ENCODE measurements at places on chromosomes 12 and 14.

DNA sequence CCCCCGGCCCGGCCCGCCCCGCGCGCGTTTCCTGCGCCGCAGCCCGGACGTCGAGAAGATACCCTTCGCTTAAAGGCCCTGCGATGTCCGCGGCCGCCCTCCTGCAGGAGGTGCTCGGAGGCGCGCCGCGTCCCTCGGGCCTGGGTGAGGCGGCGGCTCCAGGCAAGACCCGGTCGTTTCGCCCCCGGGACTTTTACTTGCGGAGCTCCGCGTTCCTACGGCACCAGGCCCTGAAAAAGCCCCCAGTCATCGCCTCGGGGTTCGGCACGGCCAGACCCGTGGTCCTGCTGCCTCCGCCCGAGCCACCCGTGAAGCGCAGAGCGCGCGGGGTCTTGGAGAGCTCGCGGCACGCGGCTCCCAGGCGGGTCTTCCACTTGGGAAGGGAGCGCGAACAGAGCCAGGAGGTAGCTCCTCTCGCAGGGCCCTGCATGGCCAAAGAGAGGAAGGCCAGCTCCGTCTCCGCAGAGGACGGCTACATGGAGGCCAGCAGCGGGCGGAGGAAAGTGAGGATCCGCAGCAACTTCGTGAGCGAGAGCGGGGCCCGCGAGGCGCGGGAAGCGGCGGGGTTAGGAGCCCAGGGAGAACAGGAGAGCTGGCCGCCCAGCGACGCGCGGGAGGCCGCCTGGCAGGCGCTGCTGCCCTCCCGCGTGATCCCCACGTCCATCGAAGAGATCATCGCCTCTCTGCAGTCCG, 26.9 kb downstream of the TTC6 start:
- DNase-seq: no peak

- DNase-seq: no peak
Observed at GRCh38 chr12:3473171-3473570, 17.8 kb upstream of the PRMT8 start.

DNA sequence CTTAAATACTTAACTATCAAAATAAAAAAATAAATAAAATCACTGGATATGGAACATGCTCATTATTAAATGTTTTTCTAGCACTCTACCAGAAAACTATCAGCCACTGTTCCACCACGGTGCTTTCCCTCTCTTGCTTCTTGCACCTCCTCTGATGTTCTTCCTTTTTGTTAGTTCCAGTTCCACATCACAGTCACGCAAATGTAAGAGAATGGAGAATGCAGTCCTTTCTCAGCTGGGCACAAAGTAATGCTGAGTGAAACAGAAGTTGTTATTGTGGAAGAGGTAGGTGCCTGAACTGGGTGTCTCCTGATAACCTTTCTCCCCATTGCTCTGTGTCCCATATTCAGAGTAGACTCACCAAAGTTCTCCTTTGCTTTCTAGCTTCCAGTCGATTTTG, 1116.9 kb upstream of the TMEM132C start:
- DNase-seq: no peak

DNA sequence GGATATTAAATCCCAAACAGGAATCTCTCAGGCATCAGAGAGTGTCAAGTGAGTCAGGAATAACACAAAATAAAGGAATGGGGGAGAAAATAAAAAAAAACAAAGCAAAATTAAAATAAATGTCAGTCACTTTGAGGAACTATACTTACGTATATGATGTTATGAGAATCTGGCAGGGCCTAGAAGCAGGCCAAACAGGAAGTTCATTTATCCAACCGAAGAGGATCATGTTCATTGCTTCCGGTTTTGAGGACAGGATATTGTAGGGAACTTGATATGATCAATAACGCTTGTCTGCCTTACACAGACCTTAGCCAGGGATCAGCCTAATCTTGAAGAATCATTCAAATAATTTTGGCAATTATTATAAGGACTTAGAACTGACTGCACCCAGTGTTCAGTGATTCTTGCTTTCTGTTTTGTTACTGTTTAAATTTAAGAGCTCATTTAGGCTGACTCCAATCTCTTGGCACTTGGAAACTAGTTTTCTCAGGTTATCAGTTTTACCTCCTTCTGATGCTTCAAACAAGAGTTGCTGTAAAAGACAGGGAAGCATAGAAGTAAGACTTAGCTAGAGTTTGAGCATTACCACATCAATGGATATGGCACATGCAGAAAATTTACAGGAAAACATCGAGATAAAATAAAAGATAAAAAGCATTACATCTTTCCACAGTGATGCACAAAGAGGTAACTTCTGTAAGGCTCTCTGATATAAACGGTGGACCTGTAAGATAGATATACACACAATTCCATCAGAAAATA, 53.4 kb downstream of the ZFC3H1 start:
- no peak for DNase-seq

GRCh38 chr14:86296173-86296572, 766.2 kb downstream of the FLRT2 start:
- no peak for DNase-seq

GRCh38 chr14:28141662-28142061, 624.9 kb upstream of the FOXG1 start:
- DNase-seq: no peak

DNA sequence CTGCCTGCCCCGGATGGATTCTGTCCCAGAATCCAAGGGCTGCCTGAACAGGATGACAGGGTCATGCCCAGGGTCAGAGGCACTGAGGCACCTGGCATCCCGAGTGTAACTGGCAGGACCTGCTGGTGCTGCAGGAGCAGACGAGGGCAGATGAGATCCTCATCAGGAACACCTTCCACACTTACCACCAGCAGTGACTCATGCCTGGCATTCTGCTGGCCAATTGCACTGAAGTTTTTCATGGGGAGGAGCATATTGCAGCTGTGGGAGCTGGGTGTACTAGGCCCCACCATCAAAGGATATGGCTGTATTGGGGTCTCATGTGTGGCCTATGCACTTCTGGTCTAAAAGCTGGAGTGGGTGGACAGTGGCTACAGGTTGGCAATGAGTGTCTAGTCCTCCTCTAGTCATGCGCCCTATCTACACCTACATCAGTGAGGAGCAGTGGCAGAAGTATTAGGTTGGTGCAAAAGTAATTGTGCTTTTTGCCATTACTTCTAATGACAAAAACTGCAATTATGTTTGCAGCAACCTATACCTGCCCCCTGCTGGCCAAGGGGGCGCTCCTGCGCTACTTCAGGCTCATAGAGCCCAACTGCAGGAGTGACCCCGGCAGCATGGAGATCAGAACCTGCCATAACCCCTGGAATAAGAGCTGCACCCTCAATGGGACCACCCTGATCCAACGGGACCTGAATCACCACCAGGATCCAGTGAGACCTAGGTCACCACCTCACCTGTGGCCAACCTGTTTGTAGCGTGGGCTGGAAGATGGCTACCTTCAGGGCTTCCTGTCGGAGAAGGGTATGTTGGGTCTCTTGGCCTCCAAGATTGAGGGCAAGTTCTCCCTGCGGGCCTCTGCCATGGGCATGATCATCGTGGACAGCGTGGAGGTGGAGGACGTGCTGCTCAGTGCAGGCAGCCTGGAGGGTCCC, 8.0 kb upstream of the C12orf42 start:
- DNase-seq: no peak

DNA sequence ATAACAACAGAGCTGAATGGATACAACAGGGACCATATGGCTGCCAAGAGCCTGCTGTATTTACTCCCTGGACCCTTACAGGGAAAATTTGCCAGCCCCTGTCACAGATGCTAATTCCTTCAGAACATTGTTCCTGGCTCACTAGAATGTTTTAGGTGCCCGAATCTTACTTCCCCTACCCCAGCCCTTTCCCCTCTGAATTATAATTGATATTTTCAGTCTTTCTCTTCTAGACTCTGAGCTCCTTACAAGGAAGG, 235.3 kb downstream of the KSR2 start:
- DNase-seq: no peak

- DNase-seq: no peak
Observed at GRCh38 chr12:4285070-4285469, 11.5 kb downstream of the CCND2 start.

DNA sequence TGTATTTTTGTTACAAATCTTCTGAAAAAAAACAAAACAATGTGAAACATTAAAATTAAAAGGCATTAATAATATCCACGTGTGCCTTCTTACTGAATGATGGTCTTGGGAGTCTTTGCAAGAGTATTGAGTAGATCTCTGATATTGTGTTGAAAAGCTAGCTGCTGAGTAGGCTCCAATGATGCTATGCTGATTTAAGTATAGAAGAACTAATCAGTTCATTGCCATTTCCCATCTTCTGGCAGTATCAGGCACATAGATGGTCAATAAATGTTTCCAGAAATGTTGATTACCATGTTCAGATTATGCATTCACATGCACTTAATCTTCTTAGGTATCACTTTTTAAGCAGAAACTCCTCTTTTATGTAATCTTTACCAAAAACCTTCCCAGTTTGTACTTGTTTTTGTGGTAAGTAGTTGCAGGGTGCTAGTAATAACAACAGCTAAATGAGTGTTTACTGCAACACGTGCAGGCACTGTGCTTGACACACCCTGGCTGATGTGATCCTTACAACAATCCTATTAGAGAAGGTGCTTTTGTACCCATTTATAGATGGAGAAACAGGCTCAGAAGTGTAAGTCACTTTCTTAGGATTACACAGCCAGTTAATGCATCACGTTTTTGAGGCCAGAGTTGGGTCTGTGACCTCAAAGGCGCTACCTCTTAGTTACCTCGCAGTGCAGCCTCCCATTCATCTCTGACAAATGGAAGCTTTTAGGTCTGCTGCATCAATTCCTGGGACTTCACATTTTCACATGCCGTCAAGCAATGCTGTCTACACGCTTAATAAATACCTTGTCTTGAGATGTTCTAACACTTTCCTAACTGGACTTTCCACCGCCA, 46.9 kb downstream of the EID3 start:
- no peak for DNase-seq

DNA sequence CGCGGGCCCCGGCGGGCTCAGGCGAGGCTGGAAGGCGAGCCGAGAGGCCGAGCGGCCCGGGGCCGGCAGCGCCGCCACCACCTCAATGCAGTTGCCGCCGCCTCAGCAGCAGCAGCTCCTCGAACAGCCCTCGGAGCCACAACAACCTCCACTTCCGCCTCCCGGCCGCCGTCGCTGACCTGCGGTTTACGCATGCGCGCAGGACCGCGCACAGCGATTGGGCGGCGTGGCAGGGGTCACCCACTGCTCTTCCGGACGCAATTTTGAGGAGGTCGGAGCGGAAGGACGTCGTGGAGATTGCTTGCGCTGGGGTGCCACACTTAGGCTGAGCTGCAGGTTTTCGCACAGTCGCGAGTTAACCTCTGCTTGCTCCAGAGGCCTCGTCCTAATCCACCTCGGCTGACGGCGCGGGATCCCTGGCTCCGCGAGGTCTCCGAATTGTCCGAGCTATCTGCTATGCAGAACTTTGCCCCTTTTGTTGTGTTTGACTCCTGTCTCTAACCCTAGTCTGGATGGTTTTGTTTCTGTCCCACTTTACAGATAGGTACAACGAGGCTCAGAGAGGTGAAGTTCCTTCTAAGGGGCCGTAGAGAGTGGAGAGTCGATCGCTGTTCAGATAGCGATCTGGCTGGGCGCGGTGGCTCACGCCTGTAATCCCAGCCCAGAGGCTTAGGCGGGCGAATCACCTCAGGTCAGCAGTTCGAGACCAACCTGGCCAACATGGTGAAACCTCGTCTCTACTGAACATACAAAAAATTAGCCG, at the start of the genes ACAD10 and BRAP:
Gene ACAD10, plus strand, starts transcription at position 243 of the 763 bp plus-strand sequence. CDS start 6,657 bp downstream, outside the sequence.
Gene BRAP, minus strand, starts transcription at position 146 of the 763 bp plus-strand sequence. CDS start 164 bp downstream, outside the sequence.
- peak; percentile 97 for DNase-seq

- DNase-seq: no peak
Observed at GRCh38 chr14:63240221-63240620, 36.0 kb downstream of the RHOJ start.

GRCh38 chr12:46437469-46437868, 64.9 kb upstream of the SLC38A2 start:
- no peak for DNase-seq

DNA sequence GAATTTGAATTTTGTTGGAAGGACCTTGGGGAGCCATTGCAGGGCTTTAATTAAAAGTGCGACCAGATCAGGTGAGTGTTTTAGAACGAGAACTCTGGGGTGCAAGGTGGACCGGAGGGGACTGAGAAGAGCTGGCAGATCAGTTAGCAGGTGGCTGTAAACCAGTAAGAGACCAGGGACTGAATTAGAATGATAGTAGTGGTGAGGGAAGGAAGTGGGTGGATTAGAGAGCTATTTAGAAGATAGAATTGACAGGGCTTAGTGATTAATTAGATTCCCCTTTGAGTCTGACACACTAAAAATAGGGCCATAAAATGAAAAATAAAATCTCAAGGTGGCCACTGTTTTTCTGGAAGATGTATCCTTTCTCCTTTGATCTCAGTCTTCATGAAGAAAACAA, 44.8 kb downstream of the PLXNC1 start:
- no peak for DNase-seq

All from RWPE1 (cell line).